ENCODE measurements at places on chromosomes 7 and 10.

GRCh38 chr7:142528608-142529408, 220.5 kb upstream of the PRSS1 start:
- DNase-seq, result no peak

DNA sequence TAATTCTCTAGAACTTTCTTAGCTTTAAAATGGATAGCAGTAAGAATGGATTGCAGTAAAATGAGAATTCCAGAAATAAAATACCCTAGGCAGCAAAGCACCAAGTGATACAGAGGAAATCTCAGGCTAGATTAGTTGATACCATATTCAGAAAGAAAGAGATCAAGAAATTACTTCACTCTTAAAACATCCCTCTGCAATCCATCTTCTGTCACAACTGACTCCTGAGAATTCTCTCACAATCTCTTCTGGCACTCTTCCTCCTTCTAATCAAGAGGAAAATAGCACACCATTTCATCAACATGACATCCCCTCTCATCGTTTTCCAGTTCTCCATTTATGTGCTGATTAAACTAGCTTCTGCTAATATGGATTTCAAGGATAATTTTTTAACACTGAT, 42.2 kb upstream of the LAMB1 start:
- peak; percentile 37 for DNase-seq

DNA sequence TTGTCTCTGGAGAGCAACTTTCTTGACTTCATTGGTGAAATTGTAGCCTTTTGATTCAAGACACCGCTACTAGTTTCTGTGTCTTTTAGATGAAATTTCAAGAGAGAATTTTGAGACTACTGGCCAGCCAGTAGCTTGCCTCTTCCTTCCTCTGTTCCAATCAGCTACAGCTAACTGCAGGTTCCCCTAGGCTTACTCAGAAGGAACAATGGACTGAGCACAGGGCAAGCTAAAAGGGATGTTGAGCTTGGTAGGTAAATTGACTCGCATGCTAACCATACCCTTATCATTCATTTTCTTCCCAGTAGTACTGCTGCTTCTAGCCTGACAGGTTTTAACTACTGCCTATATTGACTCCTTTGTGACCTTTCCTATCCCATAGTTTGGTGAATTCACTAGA, 81.1 kb downstream of the RUNDC3B start:
- no peak for DNase-seq

- DNase-seq, result no peak
Observed at GRCh38 chr10:69684020-69684980, 54.3 kb downstream of the FAM241B start.

Measured in HCEC 1CT (cell line).